ENCODE measurements at places on chromosomes 1 and 21.

GRCh38 chr1:16173447-16174260 is 17.8 kb upstream of the EPHA2 start:
- DNase-seq: no peak

DNA sequence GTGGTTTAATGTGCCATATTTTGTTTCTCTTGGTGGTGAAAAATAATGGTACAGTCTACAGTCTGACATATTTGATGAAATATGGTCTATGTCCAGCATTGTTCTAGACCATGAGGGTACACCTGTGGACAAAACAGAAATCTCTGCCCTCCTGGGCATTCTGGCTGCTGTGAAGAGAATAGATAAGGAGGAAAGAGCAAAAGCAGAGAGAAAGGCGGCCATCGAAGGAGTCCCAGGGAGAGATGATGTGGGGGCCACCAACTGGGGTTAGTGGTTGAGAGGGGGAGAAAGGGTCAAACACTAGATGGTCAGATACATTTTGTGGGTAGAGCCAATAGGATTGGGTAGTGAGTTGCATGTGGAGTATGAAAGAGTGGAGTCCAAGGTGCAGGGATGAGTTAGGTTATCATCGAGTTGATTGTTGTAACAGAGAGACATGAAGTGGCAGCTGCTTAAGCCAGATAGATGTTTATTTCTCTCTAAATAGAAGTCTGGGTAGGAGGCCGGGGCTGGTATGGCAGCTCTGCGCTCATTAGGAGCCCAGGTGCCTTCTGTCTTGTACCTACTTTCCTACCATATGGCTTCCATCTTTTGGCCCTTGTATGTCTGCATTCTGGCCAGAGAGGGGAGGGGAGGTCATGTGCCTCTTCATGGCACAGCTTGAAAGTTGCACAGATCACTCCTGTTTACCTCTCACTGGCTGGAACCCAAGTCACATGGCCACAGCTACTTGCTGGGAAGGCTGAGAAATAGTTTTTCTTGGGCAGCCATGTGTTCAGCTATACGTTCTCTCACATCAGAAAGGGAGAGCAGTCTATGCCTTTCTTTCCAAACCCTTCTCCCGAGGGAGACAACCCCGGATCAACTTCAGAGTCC is 13.0 kb downstream of the UBE4B start:
- no peak for DNase-seq

DNA sequence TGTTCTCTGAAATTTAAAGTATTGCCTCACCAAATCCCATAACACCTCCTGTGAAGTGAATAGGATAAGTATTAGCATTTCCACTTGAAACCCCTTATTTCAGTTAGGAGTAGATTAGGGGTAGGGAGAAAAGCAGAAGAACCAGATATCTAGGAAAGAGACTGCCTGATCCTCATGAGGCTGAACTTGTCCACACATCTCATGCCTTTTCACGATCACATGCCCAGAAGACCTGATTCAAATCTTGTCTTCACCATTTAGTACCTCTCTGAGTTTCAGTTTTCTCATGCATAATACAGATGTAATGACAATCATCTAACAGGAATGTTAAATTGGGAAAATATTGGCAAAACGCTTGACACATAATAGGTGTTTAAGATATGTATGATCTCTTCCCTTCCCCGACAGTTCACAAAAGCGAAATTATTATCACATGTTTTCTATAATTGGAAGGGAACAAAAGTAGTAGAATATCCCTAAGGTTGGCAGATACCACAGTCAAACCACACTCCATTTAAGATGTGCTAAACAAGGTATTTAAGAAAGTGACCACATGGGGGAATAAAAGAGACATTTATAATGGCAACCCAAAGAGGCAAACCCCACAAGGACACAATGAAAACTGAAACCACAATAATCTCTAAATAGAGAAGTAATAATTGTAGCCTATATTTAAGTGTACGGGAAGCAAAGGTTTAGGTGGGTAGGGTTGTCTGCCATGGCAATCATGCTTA is 25.2 kb downstream of the GFI1 start:
- DNase-seq: no peak

- no peak for DNase-seq
Observed at GRCh38 chr1:70327306-70328076, 27.0 kb downstream of the ANKRD13C start.

- DNase-seq: no peak
Observed at GRCh38 chr1:94886361-94886760, 40.5 kb downstream of the CNN3 start.

GRCh38 chr1:57835620-57836019 is 411.8 kb upstream of the DAB1 start:
- no peak for DNase-seq
